ENCODE measurements at places on chromosomes 1 and 21.

GRCh38 chr1:42484382-42484781 lies 21.3 kb downstream of the CCDC30 start:
- DNase-seq = no peak

DNA sequence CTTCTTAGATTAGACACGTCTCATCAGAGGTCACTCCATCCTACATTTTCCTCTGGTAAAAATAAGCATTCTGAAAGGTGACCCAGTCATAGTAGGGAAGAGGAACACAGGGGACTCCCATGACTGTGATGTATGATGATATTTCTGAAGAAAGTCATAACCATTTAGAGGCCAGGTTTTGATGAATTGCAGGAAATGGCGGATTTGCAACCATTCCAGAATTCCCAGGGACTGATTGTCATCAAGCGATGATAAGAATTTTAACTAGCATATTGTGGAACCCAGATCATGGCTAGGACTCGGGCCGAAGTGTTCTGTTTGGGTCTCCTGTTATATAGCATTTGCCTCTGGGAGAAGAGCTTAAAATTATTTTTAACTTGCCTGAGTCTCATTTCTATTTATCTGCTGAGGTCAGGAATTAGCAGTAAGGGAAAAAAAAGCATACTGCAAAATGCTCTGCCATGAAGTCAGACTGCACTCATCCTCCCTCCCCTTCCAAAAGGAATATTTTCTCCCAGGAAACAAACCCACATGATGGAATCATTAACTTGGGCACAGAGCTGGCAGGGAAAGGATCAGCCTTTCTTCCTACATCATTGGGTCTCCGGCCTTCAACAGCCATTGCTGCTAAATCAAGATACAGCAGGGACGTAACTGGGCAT lies 286.7 kb downstream of the HLX start:
- DNase-seq = no peak

DNA sequence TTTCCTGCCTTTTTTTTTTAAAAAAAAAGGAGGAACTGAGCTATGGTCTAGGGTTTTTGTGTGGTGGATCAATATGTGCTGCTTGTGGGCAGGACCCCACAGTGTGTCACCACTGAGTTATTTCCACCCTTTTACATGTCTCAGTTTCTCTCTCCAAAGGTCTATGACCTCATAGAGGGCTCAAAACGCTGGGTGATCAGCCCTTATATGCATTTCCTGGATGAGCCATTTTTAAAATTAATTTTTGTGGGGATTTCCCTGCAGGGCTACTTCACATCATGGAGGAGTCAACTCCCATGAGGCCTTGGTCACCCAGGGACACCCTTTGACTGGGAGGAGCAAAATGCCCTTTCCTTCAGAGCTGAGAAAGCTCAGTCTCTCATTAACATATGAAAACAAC lies 20.7 kb upstream of the HAO2 start:
- no peak for DNase-seq

DNA sequence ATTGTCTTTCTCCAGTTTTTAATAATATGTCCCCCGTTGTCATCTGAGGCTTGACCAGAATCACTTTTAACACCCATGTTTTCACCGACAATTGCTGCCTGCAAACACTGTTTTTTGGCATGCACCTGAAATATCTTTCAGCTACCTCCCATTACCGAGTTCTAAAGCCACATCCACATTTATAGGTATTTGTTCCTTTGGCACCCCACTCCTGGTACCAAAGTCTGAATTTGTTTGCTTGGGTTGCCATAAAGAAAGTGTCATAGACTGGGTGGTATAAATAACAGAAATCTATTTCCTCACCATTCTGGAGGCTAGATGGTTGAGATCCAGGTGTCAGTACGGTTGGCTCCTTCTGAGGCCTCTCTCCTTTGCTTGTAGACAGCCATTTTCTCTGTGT lies 94.2 kb downstream of the OBSCN start:
- no peak for DNase-seq

DNA sequence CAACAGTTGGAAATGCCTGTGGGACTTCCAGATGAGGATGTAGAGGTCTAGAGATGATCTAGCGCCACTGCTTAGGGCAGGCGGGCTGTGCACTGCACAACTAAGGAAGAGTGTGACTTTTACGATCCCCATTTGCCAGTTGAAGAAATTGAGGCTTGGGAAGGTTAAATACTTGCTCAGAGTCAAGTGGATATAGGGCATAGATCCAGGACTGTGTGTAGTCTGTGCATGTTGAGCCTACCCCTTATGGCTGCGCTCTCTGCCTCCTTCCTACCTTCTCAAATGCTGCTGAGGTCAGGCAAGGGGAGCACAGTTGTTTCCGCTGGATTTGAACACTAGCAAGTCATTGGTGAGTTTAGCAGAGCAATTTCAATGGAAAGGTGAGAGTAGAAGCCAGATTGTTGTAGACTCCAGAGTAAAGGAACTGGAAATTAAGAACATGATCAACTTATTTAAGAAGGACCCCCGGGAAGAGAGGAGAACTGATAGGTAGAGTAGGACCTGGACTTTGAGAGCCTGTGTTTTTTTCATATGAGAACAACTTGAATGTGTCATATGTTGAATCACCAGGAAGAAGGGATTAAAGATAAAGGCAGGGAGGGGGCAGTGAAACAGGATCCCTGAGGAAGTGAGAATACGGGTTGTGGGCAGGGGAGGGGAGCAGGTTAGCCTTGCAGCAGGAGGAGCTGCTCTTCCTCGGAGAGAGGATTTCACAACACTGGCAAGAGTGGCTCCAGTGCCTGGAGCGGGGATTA lies 2.7 kb downstream of the CAPN2 start:
- no peak for DNase-seq

DNA sequence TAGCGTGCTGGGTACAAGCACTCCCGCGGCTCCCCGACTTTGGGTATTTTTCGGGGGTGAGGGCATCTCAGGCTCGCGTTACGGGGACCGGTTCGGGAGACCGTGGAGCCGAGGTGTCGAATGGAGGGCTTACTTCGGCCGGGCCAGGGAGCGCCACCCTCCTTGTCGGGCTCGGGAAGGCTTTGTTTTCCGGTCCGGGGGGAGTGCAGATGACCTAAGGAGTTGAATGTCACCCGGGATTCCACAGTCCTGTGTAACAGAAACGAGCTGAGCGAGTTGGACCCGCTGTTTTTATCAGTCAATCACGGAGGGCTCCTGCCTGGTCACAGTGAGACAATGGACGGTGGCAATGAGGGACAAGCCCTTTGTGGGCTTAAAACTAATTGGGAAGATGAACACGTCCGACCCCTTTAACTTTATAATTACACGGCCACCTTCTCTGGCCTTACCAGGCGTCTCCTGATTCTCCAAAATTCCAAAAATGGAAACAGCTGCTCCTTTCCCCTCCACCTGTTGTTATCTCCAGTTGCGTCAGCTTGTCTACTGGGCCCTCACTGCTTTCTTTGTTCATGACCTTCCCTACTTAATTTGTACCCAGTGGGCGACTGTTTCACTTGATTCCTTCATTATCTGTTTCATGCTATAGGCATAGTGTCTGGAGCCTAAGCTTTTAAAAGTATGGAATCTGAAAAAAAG lies 929 bp upstream of the TRIM45 start:
- DNase-seq = no peak

DNA sequence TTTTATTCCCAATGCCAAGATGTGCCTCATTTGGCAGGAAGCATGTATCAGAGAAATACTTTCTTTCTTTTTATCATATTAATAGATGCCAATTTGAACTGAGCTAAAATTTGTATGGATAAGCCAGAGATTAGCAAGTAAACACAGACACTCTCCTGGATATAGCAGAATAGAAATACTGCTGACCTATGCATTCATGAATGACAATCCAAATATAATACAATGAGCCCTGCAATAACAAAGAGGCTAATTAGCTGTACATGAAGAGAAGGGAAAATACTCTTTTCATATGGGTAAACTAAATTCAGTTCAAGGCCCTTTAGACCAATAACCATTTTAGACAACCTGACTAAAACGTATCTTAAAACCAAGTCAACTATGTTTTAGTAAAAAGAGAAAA lies 388.1 kb upstream of the NR5A2 start:
- no peak for DNase-seq

DNA sequence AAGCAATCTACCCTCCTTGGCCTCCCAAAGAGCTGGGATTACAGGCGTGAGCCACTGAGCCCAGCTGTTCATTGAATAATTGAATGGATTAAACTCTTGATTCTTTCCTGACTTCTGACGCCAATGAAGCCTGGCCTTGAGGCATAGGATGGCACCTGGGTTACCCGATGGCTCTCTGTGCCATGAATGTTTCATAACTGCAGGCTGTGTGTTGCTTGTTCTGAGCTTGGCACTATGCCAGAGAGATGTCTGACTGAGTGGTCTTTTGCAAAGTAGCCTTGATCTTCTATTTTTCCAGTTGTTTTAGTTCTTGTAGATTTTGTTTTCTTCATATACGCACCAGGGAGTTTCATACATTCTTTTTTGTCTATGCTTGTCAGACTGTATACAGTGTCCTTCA lies 38.5 kb upstream of the AK4 start:
- no peak for DNase-seq

DNA sequence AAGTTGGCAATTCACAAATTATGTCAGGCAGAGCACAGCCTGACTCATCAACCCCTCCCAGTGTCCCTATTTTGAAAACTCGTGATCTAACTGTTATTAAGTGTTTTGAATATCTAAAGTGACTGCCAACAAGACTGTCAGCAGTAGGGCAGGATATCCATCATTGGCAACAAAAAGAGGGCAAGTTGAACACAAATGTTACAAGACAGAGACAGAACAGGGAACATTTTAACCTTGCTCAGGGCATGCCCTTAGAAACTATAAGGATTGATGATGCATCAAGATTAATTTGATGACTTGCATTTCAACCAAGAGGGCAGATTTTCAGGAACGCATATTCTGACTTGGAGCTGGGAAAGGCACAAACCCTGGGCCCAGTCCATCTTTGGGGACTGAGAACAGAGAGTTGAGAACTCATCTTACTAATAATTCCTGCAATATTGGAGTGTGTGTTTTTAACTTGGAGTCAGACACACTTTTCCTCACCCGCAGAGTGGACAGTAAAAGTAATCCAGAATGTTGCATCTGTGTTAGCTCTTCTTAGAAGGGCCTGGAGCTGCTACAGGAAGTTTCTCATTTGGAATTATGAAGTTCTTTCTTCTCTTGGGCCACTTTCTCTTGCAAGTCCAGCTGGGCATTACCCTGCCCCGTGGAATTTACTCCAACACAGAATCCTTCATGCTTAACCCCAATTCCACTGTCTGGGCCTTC lies 317.2 kb downstream of the LTN1 start:
- no peak for DNase-seq

DNA sequence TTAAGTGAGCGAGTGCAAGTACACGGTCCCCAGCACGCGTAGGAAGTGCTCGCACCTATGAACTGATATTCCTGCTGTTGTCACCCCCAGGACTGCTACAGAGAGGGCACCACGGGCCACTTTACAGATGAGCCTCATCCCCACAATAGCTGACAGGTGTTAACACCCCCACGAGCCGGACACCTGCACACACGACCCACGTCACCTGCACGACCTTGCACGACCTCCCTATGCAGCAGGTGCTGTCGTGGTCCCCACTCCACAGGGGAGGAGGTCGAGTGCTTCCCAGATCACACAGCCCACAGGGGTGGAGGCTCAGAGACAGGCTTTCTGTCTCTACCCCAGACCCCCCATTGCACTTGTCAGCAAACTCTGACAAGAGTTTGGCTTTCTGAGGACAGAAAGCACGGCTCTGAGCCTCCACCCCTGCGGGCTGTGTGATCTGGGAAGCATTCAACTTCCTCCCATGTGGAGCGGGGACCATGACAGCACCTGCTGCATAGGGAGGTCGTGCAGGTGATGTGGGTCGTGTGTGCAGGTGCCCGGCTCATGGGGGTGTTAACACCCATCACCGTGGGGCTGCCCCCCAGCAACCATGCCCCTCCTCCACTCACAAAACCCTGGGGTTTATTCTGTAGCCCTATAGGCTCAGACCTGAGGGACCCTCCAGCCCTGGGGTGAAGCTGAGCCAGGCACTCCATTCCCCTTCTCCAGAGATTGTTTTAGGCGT lies 80.8 kb downstream of the MATN1 start:
- no peak for DNase-seq

- no peak for DNase-seq
These were observed 359.8 kb downstream of the DUSP10 start for GRCh38 chr1:221381910-221382623.

DNA sequence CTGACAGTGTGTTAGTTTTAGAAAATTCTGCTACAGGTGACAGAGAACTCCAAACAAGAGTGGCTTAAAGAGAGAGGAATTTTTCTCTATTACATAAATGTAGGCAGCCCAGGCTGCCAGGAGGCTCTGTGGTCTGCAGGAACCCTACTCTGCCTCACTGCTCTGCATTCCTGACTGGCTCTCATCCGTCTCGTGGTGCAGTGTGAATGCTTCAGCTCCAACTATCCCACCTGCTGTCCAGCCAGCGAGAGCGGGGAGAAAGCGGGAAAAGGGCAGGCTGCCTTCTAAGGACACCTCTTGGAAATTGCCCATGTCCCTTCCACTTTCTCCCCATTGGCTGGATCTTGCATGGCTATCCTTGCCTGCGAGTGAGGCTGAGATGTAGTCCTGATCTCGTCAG lies 131.3 kb downstream of the PEX14 start:
- DNase-seq = no peak

GRCh38 chr1:115781343-115781742 lies 12.8 kb upstream of the CASQ2 start:
- no peak for DNase-seq

GRCh38 chr1:245650441-245650960 lies 495.7 kb downstream of the KIF26B start:
- no peak for DNase-seq

GRCh38 chr1:52332411-52332810 lies 33.6 kb downstream of the CC2D1B start:
- no peak for DNase-seq

DNA sequence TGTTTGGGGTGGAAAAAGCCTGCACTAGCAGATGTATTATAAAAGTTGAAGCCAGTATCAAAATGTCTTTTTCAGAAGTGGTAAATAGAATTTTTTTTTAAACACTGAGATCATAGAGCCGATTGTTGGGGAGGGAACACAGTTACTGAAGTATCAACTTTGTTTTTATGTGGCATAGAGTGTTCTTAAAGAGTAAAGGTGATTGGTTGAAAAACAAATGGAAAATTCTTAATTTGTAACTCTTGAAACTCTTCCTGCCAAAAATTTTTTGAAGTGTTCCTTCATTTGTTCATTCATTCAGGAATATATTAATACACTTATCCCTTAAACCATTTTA lies 83.3 kb downstream of the DISP1 start:
- no peak for DNase-seq

DNA sequence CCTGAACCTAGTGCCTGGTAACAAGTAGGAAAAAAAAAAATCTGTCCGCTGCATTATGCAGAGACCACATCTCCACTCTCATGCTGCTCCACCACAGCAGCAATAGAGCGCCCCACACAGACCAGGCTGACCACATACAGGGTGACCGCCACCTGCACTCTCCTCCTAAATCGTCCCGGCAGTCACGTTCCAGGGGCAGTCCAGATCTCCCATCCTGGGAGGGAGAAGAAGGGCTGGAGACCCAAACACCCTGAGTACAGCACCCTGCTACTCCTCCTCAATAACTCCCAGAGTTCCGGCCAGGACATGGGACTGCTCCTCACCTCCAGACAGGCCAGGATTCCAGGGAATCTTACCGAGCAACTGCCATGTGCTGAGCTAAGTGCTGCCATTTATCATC lies 15.3 kb downstream of the URB1 start:
- DNase-seq = no peak
